ENCODE measurements at places on chromosomes 6 and 20.

DNA sequence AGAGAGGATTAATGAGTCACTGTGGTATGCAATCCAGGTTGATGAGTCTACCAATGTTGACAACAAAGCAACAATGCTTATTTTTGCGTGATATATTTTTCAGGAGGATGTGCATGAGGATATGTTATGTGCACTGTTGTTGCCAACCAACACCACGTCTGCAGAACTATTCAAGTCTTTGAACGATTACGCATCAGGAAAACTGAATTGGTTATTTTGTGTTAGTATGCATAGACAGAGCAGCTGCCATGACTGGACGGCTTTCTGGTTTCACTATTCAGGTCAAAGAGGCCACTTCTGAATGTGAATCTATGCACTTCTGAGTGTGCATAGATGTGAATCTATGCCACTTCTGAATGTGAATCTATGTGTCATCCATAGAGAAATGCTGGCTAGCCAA, 134.0 kb upstream of the GRIK2 start:
- no peak for DNase-seq

- no peak for DNase-seq
These were observed 248.8 kb downstream of the SOD2 start for GRCh38 chr6:159444056-159444760.

DNA sequence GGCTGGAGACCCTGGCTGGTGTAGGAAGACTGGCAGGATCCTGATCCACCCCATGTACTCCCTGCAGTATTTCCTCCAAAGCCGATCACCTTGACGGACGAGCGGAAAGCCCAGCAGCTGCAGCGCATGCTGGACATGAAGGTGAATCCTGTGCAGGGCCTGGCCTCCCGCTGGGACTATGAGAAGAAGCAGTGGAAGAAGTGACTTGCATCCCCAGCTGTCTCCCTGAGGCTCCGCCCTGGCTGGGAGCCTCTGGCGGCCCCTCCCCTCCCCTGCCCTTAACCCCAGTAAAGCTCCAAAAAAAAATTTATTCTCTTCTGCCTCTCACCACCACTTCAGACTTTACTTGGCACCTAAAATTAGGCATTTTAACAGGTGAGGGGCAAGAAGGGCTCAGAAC, 7.0 kb downstream of the COX4I2 start:
- DNase-seq = no peak

DNA sequence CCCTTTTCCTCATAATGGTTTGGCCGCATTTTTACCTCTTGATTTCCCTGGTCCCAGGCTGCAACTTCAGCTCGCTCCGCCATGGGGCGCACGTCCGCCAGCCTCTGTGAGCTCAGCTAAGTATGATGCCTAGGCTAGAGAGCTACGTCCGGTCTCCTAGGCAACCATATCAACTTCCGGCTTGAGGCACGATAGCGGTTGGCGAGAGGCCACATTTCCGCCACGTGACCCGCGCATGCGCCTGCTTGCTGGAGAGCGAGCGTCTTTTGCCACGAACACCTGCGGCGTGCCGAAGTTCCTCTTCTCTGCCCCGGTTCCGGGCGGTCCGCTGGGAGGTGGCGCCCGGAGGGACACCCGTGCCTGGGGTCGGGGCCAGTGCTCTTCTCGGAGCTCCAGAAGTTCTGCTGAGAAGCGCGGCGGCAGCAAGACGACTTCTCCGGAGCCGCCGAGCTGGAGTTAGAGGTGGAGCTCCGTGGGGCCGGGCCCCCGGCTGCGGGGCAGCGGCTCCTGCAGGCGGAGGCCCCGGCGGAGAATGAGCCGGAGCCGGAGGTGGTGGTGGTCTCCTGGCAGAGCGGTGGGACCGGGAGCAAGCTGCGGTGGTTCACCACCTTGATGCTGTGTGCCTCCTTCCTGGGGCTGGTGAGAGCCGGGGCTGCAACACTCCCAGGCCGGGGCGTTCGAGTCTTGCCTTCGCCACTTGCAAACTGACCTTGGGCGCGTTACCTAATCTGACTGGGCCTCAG, 172.0 kb downstream of the SLC16A10 start:
- DNase-seq = peak; percentile 94

DNA sequence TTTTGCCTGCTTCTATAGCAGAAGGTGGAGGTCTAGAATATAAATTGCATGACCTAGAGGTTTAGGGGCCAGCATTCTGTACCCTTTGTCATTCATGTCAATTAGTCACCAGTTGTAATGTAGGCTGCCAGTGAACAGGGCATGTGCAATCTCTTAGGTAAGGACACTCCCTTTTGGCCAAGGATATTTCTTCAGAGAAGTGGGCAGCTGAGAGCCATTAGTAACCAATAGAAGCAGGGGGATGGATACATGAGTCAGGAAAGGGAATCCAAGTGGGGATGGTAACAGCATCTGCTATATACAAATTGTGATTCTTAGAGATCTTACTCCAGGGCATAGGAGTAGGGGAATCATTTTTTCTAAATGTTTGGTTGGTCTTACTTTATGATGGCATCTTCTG, 494.2 kb upstream of the JAG1 start:
- no peak for DNase-seq

DNA sequence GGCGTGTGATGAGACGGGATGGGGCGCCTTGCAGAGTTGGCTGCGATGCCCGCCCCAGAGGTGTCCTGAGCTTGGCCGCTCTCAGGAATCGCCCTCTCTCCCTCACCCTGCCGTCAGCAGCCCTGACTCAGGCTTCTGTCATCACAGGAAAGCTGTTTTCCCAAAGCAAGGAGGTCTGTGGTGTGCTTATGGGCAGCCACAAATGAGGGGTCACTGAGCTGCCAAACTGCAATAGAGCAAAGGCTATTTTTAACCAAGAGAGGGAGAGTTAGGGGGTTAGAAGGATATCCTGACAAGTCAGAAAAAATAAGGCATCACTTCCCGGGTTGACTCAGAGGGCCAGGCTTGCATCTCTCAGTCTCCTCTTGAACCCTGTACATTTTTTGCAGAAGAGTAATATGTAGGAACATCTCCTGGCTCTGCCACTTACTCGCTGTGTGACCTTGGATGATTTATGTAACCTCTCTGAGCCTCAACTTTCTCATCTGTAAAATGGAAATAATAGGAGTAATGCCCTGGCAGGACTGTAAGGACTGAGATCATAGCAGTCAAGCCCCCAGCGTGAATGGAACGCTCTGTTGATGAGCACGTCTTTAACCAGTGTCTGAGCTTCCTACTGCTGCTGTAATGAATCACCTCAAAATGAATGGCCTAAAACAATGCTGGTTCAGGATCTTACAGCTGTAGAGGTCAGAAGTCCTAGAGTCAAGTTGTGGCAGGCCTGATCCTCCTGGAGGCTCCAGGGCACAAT, 181.9 kb downstream of the NFATC2 start:
- DNase-seq = no peak

DNA sequence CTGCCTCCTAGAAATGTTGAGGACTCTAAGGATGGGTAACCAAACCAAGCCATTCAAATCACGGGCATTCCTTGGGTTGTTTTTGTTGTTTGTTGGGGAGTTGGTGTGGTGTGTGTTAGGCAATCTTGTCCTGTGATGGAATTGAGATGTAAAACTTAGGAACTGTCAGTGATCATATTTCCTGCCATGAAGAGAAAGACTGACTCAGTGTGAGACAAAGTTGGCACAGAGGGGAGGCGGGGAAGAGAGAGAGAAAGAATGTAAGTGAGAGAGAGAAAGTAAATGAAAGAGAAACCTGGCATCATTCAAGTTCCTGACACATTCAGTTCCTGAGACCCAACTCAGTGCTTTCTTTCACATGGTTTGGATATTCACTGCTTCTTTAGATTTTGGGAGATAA, 21.6 kb upstream of the FBXO30 start:
- peak; percentile 15 for DNase-seq

GRCh38 chr20:17584689-17585088, 14.8 kb downstream of the DSTN start:
- DNase-seq = no peak

DNA sequence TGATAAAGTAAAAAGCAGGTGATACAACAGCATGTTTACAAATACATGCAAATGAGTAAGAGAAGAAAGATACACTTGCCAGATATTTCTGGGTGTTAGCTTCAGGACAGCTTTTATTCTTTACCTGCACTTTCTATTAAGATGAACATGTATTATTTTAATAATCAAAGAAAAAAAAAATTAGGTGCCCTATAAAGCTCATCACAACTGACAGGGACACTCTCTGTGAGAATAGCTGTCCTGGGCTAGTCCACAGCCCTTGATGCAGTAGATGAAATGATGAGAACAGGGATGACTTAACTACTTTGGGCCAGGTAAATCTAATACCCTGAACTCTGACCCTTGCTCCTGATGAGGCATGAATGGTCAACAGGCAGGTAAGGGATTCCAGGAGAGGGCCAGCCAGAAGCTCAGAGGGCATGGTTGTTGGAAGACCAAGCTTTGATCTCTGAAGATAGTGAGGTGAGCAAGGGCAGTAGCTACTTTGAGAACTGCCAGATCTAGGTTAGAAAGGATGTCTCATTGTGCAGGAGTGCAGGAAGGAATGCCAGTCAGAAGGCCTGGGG, 15.6 kb downstream of the NSFL1C start:
- no peak for DNase-seq

- no peak for DNase-seq
These were observed 15.1 kb upstream of the BAK1 start for GRCh38 chr6:33595001-33595846.

DNA sequence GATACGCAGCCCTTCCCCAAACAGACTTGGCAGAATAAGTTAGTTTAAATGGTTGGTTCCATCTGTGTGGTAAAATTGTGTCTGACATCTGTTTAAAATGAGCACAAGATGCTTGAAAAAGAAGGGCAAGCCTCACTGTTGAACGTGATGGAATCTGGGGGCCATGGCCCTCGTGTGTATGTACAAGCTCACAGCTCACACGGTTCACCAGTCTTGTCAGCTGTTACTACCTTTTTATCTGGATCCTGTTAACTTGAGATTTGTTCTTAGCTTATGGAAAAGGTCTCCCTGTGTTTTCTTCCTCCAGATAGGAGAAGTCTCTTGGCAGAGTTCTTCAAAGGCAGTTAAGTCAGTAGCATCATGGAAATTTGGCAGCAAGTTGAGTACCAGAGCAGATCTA, 270.6 kb downstream of the KHDC1L start:
- DNase-seq = no peak

- DNase-seq = no peak
These were observed 49.0 kb upstream of the PAX1 start for GRCh38 chr20:21656308-21657067.

GRCh38 chr6:125188594-125189203, 35.1 kb downstream of the TPD52L1 start:
- no peak for DNase-seq

- no peak for DNase-seq
These were observed 37.1 kb downstream of the MAN1A1 start for GRCh38 chr6:119312441-119312840.

DNA sequence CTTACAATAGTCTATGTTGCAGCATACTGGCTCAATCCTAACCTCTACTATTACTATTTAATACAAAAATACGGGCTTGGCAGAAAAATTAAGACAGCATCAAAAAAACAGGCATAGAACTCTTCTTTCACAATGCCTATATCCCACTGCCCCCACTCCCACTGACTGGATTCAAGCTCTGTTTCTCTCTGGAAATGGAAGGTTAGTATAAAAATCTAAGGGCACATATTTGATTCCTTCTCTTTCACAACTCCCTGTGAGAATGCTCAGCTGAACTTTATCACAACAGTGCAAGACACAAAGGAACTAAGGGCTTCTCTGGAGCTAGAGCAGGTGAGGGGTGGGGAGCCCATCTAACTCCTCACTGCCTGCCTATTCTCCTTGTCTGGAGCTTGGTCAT, 258.4 kb upstream of the FAM83B start:
- no peak for DNase-seq

GRCh38 chr6:19377722-19378121, 459.4 kb upstream of the ID4 start:
- no peak for DNase-seq
